Stimulated activated CD8-positive, alpha-beta memory T cell treated with anti-CD3 and anti-CD28 coated beads, Interleukin-4, amount 100 ng/mL, for 48 hours (primary cell): ENCODE measurements at places on chromosomes 16 and 17.

GRCh38 chr17:16529906-16530305 is 37.9 kb upstream of the LRRC75A start:
- no peak for DNase-seq

- no peak for DNase-seq
Observed at GRCh38 chr16:89561142-89561883, 831 bp downstream of the RPL13 start.

DNA sequence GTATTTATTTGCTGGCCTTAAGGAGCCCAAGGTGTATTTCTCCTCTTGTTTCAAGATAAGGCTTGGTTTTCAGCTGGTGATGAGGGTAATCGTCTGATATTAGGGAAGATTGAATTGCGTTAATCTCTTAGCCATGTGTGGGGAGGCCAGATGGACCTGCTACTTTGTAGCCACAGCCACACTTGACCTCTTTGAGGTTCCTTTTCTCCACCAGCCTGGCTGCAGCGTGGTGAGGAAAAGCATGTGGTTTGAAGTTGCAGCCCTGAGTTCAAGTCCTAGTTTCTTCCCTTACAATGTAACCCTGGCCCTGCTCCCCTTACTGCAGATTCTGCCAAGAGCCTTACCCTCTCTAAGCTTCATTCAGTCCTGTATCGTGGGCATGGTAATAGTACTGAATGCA is 3.1 kb downstream of the MINK1 start:
- DNase-seq: no peak

GRCh38 chr16:47687694-47688093 is 226.6 kb downstream of the PHKB start:
- no peak for DNase-seq

- DNase-seq: no peak
Observed at GRCh38 chr17:48263731-48264035, 156.1 kb downstream of the SNX11 start.

GRCh38 chr16:22355487-22355908 is 18.9 kb downstream of the CDR2 start:
- no peak for DNase-seq

DNA sequence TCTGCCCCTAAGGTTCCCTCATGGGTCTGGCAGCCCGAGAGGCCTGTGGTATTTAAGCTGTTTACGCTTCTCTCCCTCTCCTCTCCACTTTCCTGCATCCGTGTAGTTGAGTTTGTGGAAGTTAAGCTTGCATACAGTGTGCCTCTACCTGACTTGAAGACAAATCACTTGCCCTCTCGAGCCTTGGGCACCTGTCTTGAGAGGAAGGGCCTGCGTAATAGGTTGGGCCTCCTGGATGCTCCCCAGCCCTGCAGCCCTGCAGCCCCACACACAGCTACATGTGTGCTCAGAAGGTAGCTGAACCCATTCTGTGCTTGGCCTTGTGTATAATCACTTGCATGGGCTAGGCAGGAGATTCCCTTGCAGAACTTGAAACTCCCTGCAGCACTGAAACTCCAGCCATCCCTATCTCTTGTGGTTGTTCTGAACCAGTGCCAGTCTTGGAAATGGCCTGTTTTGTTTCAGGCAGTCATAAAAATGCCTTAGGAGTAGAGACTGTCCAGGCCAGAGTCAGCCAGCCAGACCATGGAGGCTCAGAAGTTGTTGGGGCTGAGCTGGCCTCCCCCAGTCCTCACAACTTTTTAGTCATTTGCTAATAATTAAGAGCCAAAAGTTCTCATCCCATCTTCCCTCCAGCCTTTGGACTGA is 134.6 kb downstream of the CLEC16A start:
- DNase-seq: no peak

GRCh38 chr16:11562411-11562810 is 24.3 kb downstream of the LITAF start:
- DNase-seq: no peak

DNA sequence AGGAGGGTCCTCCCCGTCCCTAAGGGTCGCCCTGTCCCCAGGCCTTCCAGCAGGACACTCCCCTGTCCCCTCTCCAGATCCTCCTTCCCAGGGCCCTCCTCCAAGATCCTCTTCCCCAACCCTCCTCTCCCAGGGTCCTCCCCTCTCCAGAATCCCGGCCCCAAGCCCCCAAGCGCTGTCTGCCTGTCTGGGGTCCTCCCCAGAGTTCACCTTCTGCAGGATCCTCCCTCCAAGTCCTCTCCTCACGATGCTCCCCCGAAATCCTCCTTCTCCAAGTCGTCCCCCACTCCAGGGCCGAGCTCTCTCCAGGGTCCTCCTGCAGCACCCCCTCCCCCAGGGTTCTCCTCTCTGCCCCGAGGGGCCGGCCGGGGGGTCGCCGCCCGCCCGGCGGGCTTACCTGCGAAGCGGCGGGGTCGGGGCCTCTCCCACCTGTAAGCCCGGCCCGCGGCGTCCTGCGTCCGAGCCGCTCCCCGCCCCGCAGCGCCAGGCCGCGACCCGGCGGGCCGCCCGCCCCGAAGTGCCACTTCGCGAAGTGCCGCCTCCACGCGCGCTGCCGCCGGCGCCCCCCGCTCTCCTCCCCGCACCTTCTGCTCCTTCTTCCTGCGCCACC is 678 bp upstream of the BAIAP2 start:
- no peak for DNase-seq

DNA sequence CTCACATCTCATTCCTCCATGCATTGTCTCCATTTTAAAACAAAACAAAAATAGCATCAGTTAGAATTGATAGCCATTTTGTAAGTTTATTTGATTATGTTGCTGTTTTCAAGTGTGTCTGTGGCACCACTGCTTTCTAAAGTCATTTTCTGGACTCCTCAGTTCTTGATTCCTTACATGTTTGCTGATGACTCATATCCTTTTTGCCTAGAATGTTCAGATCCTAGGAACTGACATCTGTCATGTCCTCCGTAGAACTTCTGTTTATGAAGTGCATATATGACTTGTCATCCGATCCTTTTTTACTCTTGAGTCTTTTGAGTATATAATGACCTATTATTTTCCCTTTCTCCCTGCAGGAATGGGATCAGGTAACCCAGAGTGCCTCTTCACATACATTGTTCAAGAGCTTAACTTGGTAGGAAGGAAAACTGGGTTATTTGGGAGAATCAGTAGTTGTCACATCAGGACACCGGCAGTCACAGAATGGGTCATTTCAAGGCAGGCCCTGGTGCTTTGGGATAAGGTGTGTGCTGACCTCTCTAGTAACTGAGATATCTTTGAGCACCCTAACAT is 69.2 kb downstream of the MAP2K4 start:
- DNase-seq: no peak

GRCh38 chr17:51032850-51033249 is 87.8 kb downstream of the SPAG9 start:
- DNase-seq: no peak

DNA sequence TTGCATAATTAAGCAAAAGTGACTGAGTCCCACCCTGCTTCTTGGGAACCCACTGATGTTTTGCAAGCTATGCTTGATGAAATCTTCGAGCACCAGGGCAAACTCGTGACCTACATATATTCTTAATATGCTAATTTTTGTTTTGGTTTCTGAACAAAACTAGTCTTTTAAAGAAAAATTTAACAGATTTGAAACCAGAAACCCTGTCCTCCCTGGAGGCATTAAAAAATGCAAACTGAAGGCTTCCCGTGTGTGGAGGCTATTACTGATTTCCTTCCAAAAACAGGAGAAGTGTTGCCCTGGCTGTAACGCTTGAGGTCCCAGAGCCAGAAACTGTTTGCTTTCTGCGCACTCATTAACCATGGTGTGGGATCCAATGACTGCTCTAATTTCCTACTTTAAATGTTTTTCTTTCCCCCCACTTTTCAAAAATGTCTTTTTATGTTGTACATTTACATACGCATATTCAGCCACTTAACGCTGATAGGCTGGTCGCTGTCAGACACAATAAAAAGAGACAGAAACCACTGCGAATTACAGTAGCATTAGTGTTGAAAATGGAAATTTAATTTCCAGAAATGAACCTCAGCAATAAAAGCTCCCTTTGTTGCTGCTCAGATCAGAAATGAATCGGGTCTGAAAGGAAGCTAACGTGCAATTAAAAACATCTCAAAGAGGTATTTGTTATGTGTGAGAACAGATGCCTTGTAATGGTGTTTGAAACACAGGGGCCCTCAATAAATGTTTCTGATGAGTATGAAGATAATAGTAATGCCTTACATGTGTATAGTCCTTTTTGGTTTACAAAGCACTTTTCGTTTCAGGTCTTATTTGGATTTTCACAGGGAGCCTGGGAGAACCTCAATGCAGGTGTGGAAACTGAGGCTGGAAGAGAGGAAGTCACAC is 39.9 kb upstream of the IRX6 start:
- no peak for DNase-seq

DNA sequence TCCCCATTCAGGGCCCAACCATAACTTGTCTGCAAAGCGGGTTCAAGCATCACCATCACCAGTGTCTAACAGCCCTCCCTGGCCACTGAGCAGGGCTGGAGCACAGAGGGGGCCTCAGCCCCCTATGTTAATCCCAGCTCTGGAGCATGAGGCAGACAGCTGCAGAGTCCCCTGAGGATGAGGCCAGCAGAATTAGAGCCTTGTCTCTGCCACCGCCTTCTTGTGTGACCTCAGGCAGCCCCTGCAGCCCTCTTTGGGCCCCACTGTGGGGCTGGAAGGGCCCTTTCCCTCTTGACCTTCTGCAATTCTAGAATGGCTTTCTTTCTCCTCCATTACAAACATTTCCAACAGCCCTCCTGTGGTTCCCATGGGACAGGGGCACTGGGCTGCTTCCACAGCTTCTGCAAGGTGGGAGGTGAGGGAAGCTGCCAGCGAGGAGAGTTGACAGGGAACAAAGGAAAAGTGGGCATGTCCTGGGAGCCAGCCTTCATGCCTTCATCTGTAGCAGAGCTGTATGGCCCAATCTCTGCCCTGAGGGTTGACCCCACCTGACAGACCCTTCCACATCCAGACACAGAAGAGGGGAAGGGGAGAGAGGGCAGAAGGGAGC is 65.7 kb downstream of the TMEM132E start:
- no peak for DNase-seq

GRCh38 chr17:951325-952132 is 28.0 kb downstream of the NXN start:
- no peak for DNase-seq

DNA sequence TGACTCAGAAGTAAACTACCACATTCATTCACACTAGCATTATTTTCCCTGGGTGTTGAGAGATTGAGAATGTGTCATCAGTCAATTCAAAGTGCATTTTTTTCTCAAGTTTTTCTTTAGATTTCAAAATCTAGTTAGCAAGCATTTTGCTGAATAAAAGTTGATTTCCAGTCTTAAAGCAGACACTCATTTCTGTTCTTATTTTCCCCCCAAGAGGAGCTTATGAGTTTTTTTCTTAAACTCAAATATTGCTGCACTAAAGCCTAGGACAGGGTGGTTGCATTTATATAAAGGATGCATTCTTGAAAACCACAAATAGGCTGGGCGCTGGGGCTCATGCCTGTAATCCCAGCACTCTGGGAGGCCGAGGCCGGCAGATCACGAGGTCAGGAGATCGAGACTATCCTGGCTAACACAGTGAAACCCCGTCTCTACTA is 15.3 kb downstream of the CDH3 start:
- DNase-seq: no peak

DNA sequence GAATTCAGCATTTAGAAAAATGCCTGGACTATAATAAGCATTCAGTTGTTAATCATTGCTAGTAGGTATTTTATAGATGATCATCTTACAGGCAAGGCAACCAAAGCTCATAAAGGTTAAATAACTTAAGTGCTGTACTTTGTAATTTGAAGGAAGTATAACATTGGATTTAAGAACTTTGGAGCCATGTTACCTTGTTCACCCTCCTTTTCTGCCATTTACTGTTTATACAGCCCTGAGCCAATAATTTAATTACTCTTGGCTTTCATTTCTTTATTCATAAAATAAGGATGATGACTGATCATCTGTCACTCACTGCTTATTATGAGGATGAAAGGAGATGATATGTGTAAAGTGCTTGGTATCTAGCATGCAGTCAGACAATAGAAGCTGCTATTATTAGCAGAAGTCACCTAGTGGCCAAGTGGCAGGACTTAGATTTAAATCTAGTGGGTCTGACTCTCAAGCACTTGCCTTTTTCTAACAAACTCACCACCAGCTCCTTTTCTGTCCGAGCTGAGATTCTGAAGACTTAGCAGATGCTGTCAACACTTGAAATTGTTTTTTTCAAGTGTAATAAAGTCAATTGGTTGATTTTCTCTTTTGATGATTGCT is 18.3 kb upstream of the DDX52 start:
- no peak for DNase-seq
